Stomach (tissue), 19 donors: ENCODE measurements at places on chromosomes 3 and 15. TPM values are rescaled to one million over a fixed set of nuclear protein-coding genes. Genes with fewer than 3 reads are reported as not detected.

- DNase-seq: no peak
Measured at GRCh38 chr3:43053291-43053690, 52.6 kb downstream of the POMGNT2 start.

- no peak for DNase-seq
Measured at GRCh38 chr3:112364291-112364690, 31.3 kb downstream of the CD200 start.

GRCh38 chr3:147843331-147843730 lies 434.2 kb downstream of the ZIC1 start:
- DNase-seq: no peak

DNA sequence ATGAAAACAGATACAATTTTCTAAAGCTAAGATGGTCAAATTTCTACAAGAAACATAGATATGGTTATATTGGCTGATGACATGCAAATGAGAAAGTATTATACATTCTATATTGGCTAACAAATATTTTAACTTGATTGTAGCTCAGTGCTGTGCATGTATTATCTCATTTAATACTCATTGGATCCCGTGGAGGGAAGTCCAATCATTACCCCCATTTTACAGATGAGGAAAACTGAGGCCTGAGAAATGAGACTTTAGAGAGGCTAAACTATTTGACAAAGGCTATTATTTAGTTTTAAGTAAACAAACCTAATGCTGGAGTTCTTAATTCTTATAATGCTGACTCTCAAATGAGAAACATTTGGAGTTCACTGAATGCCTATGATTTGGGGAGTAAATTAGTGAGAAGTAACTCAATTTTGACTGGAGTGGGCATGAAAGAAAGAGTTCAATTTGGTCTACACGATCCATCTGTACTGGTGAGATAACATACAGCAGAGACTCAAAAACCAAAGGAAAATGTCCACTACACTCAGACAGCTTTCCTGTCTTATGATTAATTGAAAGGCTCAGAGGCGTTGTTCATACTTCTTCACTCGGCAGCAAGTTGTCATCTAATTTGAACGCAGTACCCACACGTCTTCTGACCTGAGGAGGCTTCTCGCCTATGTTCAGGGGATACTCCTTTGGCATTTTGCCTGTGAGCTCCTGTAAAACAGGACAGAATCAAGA lies 72.2 kb upstream of the LMOD3 start:
- DNase-seq: no peak

DNA sequence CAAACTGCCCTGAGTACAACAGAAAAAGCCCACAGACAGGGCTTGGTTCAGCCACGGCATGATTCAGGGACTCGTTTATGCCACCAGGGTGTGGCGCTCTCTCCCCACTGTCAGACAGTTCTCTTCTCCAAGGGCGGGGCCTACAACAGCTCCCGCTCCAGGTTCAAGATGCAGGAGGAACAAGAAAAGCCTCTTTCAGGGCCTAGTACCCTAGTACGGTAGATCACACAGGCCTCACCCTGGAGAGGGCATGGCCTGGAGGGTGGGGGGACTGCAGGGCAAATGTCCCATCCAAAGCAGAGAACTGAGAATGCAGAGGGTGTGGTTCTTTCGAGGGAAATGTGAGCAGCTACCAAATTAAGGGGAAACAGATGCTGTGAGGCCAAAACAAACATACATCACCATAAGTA lies 12.0 kb downstream of the MESD start:
- DNase-seq: peak; percentile 71

GRCh38 chr15:66906668-66907614 lies 158.5 kb upstream of the SMAD3 start:
- DNase-seq: no peak

DNA sequence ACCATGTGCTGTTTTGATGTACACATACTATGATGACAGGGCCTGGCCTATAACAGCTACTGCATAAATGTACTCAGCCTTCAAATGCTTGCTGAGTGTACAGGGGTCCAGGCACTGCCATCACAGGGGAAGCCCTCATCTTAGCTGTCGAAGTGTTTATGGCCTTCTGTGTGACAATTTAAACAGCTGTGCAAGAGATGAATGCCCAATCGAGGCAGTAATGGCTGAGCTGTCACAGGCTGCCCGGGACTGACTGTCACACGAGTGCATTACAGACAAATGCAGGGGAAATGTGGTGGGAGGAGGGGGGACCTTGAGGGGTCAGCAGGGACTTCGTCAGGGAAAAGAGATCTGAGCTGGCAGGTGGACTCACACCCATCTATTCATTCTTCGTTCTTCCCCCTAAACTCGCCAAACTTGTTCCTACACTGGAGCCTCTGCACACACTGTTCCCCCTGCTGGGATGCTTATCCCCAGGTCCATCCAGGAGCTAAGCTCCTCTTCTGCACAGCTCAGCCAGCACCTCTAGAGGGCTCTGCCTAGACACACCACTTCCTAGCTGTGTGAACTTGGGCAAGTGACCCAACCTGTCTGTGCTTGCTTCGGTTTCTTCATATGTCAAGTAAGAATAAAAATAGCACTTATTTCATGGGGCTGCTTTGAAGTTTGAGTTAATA lies 156.2 kb upstream of the IQSEC1 start:
- DNase-seq: no peak

The MST1R gene
- 22.4 TPM for total RNA-seq
